ENCODE measurements at places on chromosomes 1 and 21. TPM values are rescaled to one million over a fixed set of nuclear protein-coding genes. Genes with fewer than 3 reads are reported as not detected.
A peak's percentile ranks its signal among the peaks of the same experiment; 100 is the strongest.

GRCh38 chr1:16155537-16156410 lies at the start of gene EPHA2:
Gene EPHA2, minus strand, starts transcription at chr1:16156069. Its CDS starts 137 bp downstream, at chr1:16155932.
- peak; percentile 80 for DNase-seq

DNA sequence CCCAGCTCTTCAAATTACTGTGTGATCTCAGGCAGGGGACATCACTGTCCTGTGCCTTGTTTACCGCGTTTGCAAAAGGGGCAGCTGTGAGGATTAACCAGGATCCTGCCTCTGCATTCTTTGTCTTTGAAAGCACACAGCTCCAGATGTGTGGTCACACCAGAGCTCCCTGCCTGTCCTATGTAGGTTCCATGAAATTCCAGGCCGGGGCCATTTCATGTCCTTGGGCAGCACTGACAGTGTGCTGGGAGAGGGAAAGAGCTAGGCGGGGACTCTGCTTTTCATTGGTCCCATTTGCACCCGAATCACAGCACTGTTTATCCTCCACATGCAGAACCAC lies 42.2 kb upstream of the SELENON start:
- DNase-seq = no peak

The IL12RB2 gene
- 0.36 TPM for total RNA-seq

The ZNF697 gene
- 19.5 TPM for total RNA-seq

The WARS2 gene
- total RNA-seq = 12.3 TPM

DNA sequence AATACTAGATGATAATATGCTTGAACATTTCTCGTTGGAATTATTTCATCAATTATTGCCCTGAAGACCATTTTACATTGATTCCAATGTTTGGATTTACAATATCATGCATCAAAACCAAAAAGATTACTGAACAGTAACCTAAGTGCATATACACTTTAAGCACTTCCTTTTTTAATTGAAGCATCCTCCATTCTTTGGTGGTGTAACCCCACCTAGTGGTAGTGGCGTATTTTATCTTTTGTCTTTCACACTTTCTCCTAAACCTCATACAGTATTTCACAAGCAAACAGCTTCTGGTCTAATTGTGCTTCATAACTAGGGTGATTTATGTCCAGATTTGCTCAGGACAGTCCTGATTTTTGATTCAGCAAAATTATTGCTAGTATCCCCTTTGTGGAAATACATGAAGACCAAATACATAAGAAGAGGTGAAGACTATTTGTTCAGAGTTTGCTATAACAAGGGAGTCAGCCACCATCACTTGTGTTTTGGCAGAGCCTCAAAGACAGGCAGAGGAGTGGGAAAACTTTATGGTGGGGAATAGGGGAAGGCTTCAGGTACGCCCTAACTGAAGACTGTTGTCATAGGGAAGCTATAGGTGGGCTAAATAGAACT lies 3.4 kb upstream of the NVL start:
- no peak for DNase-seq

The TRPM2 gene
- total RNA-seq = not detected

GRCh38 chr1:15682936-15683341 lies 1.2 kb upstream of the PLEKHM2 start:
- DNase-seq = no peak

The FAM177B gene
- total RNA-seq = not detected

GRCh38 chr1:57124768-57125446 lies 159.1 kb upstream of the C8B start:
- no peak for DNase-seq

All from neural crest cell (in vitro differentiated cells).